ENCODE measurements at places on chromosomes 3 and 15.

GRCh38 chr3:4687596-4687995 is 194.4 kb downstream of the ITPR1 start:
- DNase-seq, result no peak

- DNase-seq, result no peak
Measured at GRCh38 chr15:34655326-34655725, 71.9 kb upstream of the GOLGA8B start.

GRCh38 chr3:38115645-38116427 is 21.1 kb downstream of the ACAA1 start:
- DNase-seq, result no peak

DNA sequence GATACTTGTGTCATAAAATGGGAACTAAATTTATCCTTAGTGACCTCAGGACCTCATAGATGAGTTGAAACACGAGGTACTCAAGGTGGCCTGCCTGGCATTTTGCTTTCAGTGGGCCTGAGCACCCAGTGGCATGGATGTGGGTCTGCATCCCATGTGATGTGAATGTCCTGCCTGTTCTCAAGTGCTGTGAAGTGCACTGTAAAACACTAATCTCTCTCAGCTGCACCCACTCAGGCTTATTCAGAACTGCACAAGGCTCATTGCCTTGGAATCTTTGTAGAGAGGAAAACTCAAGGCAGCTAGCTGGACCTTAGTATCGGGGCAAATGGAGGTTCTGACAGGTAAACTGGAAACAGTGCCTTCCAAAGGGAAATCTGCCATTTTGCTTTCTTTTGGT is 767.0 kb downstream of the TUSC7 start:
- DNase-seq, result no peak

GRCh38 chr15:64373360-64373759 is 7.9 kb downstream of the PCLAF start:
- no peak for DNase-seq

- no peak for DNase-seq
Measured at GRCh38 chr3:45565342-45565741, 29.2 kb upstream of the LIMD1 start.

GRCh38 chr3:122929188-122930062 is 98.1 kb downstream of the SEMA5B start:
- no peak for DNase-seq

GRCh38 chr3:115549071-115549470 is 74.2 kb upstream of the GAP43 start:
- no peak for DNase-seq

- DNase-seq, result no peak
Measured at GRCh38 chr15:80191897-80192595, 39.2 kb downstream of the FAH start.

- DNase-seq, result no peak
Measured at GRCh38 chr3:184687363-184688015, 24.4 kb downstream of the MAGEF1 start.

DNA sequence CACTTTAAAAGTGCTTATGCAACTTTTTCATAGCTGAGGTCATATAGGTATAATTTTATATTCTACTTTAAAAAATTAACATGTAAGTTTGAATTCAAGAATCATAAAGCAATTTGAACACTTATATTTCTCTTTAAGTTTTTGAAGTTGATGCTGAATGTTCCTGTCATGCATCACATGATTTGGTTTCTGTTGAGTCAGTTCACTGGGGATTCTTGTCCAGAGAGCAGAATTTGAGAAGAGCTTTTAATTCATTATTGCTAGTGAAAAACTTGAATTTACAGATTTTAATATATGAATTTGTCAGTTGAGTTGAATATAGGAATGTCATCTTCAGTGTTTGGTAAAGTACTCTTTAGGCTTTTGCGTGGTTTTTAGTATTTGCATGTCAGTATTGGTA is 7.9 kb downstream of the SLC25A26 start:
- DNase-seq, result no peak

DNA sequence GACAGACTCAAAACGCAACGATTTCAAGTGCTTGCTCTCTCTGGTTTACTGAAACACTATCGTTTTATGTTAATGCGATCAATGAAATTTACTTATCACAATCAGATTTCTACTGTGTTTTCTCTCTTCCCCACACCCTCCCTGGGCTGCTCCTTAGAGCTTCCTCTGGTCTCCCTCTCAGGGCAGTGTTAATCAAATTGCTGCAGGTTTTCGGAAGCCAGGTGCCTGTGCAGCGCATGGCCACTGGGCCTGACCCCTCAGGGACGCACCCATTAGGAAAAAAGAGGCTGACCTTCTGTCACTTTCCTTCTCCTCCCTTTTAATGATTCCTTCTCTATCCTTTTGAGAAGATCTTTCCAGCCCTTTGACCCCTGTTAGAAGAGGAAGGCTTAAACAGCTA is 134.5 kb upstream of the ONECUT1 start:
- no peak for DNase-seq

DNA sequence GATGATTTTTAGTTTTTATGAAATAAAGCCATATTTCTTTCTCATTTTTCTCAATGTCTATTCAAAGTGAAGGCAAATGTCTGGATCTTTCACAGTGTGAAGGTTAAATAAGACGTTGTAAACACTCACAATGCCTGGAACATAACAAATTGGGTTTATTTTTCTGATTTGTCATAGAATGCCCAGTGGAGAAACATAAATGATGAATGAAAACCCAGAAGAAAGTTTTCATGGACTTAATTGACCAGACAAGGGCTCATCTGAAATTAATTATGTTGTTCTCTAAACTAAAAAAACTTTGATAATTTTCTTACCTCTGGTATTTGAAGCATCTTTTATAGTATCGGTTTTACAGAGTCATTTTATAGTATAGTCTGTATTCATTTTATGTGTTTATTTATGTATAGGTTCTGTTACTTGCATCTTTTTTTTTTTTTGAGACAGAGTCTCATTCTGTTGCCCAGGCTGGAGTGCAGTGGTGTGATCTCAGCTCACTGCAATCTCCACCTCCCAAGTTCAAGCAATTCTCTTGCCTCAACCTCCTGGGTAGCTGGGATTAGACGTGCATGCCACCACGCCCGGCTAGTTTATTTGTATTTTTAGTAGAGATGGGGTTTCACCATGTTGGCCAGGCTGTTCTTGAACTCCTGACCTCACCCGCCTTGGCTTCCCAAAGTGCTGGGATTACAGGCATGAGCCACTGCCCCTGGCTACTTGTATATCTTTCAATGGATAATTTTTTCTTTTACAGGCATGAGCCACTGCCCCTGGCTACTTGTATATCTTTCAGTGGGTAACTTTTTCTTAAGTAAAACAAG is 15.1 kb upstream of the BNIP2 start:
- no peak for DNase-seq

GRCh38 chr15:92907896-92908712 is 8.0 kb downstream of the CHD2 start:
- no peak for DNase-seq

DNA sequence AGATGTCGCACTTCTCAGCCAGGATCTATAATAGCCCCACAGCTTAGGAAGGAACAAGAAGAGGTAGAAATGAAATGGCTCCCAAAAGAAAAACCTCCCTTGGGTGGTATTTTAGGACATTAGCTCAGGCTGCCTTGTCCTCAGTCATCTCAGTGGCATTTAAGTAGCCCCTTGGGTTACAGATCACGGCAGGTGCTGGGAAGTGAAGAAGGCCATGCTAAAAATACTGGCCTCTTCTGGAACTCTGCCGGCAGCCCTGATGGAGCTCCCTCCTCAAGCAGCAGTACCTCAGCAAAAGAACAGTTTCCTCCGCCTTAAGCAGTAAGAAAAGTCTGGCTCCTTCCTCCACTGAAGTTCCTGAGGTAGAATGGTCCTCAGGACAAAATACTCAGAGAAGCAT is 7.3 kb upstream of the TPM1 start:
- no peak for DNase-seq

- no peak for DNase-seq
Measured at GRCh38 chr3:45100981-45101407, 45.2 kb downstream of the CDCP1 start.

DNA sequence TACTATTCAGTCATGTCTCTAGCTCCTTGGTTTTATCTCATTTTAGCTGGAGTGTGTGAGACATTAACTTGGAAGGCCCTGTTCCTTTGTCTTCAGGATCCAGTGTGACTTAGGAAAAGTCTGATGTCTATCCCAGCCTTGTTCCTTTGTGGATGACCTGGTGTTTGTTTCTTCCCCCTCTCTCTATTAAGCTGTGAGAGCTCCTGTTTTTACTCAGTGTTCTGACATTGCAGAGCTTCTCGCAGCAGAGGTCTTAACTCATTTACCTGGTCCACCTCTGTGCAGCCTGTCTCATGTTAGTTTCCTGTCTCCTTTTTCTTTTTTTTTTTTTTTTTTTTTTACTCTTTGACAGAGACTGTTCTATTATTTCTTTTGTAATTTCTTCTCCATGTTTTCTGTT is 43.1 kb downstream of the KLF13 start:
- no peak for DNase-seq

GRCh38 chr3:115186351-115187148 is 39.5 kb upstream of the ZBTB20 start:
- no peak for DNase-seq

GRCh38 chr3:153919773-153920172 is 201.4 kb upstream of the ARHGEF26 start:
- no peak for DNase-seq

DNA sequence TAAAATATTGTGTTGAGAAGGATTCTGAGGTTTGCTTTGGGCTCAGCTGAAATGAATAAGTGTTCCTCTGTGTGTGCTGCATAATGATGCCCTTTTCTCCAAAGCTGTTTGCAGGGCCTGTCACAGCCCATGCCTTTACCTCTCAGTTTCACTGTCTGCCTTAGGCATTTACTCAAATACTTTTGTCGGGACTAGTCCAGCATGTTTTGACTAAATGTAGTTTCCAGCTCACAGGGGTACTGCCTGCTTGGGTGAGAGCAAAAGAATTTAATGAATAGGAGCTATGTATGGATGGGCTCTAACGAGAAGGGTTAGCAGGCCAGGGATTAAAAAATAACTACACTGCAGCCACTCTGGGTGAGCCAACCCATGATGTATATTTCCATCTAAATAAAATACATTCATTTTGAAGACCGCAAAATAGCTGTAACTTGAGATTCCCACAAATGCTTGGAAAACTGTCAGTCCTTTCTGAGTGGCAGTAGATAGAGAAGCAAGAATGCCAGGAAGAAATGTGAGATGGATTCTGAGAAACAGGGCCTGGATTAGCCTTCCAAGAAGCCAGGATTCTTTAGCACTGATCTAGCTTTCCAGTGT is 549.2 kb upstream of the TBL1XR1 start:
- no peak for DNase-seq

DNA sequence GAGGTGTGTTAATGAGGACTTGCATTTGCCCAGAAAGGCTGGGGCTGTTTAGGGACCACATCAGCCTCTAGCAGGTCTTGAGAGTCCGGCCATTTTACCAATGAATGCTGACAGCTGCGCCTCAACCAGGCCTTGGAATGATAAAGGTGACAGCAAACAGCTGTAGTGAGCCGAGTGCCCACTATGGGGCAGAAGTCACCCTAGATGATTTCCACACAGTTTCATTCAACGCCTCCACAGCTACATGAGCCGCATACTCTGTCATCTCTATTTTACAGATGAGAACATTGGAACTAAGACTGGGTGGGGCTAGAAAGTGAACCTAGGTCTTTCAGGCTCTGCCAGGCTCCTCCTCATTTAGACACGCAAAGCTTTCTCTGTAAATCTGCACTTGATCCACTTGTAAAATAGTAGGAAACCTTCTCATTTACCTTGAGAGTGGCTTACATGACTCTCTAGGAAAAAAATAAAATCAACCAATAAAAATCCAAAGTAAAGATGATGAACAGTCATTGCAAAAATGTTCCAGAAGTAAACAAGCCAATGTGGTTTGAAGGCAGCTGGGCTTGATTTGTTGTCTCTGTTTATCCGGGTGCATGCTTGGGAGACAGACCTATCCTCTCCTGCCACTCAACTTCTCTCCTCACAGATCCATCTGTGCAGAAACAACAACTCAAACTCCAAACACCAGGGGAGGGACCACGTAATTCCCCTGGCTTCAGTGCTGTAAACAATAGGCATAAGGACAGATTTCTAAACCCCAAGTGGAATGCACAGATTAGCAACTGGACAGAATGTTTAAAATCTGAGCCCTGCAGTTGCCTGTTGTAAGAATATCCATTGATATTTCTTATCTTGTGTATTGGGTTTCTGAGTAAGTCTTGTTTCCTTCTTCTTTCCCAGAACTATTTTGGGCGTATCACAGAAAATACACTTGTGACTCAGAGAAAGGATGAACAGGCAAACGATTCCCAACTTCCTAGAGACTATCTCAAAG is 31.5 kb upstream of the LDHAL6B start:
- DNase-seq, result peak; percentile 58

DNA sequence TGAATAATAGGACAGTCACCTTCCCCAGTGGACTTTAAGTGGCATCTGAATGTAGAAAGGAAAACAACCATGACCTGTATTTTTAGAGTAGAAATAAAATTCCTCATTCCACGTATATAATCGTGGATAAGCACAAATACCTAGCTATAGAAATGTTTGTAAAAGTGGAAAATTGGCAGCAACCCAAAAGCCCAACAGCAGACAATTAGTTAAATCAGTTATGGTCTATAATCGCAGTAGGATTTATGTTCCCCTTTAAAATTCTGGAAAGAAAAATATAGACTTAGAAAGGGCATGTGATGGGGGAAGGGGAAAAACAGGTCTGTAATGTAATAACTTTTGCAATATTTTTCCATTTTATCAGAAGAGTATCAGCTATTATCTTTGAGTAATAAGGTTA is 241.9 kb upstream of the ST8SIA2 start:
- no peak for DNase-seq

DNA sequence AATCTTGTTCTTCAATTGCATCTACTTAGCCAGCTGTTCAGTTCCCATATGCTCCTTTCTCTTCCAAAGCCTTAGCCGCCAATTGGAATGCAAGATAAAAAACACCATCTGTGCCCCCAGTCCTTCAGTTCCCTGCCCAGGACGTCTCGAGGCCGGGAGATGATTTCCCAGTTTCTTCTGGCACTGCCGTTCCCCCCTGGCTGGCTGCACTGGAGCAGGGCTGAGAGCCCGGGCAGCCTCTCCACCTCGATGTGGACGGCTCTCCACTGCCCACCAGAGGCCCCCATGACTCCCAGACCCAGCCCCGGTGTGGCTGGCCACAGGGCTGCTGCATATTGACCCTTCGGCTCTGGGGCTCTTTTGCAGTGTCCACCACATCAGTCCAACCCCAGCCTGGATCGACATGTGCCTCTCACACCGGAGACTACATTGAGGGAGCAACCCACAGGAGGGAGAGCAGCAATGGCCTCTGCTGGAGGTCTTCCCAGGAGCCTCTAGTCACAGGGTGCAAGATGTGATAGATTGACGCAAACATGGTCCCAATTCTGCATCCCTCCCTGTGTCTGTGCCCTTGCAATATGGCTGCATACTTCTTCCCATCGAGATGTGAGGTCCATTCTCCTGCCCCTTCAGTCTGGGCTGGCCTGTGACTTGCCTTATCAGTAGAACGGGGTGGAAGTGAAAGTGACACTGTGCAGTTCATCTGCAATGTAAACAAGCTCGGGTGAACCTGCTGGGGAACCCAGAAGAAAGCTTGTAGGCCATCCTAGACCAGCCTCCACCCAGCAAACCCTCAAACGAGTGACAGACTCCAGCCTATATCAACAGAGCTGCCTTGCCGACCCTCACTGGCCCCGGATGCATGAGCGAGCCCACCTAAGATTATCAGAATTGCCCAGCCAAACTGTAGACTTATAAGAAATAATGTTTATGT is 52.3 kb upstream of the PRR20G start:
- no peak for DNase-seq

GRCh38 chr3:39378088-39378487 is 5.1 kb upstream of the SLC25A38 start:
- DNase-seq, result no peak

Measured in nucleus accumbens (tissue), 56 donors.